ENCODE measurements at places on chromosomes 16 and 17.
A peak's percentile ranks its signal among the peaks of the same experiment; 100 is the strongest.

- no peak for DNase-seq
Measured at GRCh38 chr17:66747578-66748275, 87.2 kb upstream of the CACNG5 start.

GRCh38 chr16:63287401-63287800, 1251.2 kb upstream of the CDH8 start:
- no peak for DNase-seq

- DNase-seq: no peak
Measured at GRCh38 chr17:61478026-61478789, 26.0 kb downstream of the TBX4 start.

- no peak for DNase-seq
Measured at GRCh38 chr17:76820039-76820438, 48.2 kb upstream of the MGAT5B start.

DNA sequence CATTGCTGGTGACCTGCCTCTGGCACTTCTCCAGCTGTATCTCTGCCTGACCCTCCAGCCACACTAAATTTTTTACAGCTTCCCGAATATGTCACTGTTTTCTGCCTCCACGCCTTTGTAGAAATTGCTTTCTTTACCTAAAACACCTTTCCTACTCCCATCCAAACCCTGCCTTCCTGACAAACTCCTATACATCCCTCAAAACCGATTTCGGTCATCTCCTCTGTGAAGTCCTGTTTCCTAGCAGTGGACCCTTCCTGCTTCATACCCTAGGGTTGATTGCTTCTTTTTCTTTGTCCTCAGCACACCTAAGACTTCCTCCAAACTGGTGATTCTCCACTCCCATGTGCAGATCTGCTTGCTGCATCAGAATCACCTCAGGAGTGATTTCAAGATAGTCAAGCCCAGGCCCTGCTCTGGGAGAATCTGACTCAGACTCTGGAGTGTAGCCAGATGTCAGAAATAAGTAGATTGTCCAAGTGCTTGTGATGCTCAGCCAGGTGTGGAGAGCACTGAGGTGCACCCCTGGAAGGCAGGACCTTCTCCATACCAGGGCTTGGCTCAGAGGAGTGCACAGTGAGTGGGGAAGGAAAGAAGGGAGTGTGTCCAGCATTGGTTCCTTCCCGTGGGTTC, 184.2 kb downstream of the COPRS start:
- DNase-seq: no peak

- DNase-seq: no peak
Measured at GRCh38 chr16:87252269-87252970, 64.8 kb downstream of the C16orf95 start.

GRCh38 chr17:41528959-41529353, 848 bp upstream of the KRT19 start:
- DNase-seq: no peak

- no peak for DNase-seq
Measured at GRCh38 chr17:60352569-60352968, 39.4 kb downstream of the USP32 start.

DNA sequence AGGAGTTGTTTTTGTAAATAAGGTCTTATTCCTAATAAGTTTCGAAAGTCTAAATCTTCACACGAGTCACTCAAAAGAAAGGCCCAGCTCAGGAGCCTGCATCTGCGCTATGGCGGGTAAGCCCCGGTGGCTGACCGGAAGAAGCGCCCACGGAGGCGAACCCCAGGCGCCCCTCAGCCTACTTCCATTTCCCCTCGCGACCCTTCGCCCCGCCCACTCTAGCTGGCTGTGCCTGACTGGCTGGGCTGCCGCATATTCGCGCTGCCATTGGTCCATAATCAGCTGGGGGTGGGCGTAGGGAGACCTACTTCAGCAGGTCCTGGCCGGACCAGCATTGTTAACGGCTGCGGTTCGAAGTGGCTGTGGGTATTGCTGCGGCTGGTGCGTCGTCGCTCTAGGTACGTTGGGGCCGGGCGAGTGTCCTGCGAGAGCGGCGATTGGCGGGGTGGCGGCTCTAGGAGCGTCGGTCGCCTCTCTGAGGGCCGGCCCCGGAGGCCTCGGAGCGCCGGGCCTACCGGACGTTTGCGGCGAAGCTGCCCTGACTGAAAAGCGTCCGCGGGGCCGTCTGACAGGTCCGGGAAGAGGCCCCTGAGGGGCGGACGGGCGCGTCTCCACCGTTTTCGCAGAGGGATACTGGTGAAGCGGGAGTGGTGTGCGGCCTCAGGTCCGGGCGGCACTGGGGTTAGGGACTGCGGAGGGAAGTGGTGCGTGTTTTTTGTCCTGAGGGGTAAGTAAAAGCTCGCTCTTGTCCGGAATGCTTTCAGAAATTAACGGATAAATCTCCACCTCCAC, at the start of gene ATF7IP2:
Gene ATF7IP2 (plus strand): TSS at position 337 of the 792 bp plus-strand sequence. CDS start 44,560 bp downstream, outside the sequence.
- peak; percentile 88 for DNase-seq

- no peak for DNase-seq
Measured at GRCh38 chr17:29583324-29584248, 5.9 kb downstream of the GIT1 start.

- DNase-seq: peak; percentile 52
Measured at GRCh38 chr17:81514739-81515529, 2.3 kb upstream of the ACTG1 start.

DNA sequence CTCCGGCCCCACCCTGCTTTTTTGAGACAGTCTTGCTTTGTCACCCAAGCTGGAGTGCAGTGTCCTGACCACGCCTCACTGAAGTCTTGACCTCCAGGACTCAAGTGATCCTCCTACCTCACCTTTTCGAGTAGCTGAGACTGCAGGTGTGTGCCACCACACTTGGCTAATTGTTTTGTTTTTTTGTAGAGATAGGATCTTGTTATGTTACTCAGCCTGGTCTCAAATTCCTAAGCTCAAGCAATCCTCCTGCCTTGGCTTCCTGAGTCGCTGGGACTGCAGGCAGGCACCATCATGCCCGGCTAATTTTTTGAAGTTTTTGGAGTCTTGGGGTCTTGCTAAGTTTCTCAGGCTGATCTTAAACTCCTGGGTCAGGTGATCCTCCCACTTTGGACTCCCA, 206.7 kb downstream of the SHISA9 start:
- no peak for DNase-seq

GRCh38 chr17:29546830-29547229, 20.0 kb downstream of the ABHD15 start:
- DNase-seq: no peak

GRCh38 chr16:89711601-89712273, 9.0 kb downstream of the VPS9D1 start:
- DNase-seq: no peak

DNA sequence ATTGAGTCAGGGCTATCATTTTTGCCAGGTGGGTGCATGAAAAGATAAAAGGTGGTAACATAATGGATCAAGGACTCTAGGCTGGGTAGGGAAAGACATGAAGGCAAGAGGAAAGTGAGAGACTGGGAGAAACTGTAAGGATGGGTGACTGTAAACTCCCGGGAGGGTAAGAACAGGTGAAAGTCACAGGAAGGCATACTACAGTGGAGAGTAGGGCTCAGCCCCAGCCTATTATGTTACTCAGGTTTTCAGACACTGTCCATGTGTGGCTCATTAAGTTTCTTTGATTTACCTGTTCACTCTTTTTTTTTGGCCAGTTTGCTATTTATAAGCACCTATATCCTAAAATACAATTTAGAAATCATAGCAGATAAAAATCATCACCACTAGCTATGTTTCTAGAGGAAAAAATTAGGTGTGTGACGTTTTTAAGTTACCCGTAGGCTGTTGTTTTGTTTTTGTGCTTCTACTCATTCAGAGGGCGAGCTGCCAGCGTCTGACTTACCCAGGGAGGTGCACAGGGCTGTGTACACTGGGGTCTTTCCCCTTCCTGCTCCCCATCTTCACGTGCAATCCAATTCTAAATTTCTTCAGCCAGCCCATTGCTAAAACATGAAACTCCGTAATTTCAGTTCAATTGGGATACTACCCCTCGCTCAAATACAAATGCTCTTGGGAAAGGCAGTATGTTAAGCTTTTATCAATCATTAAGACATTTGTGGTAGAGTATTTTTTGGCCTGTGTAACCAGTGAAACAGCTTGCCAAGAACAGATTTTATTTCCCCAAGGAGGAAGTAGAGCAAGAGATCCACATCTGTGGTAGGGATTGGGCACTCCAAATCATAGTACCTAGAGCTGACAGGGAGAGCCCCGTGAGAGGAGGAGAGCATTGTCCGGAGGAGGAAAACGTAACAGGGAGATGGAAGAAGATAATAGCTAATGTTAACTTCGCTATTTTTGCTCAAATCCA, 21.7 kb upstream of the VWA3A start:
- DNase-seq: no peak

- DNase-seq: no peak
Measured at GRCh38 chr16:20768121-20768520, 4.3 kb downstream of the ACSM3 start.

- DNase-seq: no peak
Measured at GRCh38 chr17:73341350-73342049, 29.7 kb upstream of the CDC42EP4 start.

DNA sequence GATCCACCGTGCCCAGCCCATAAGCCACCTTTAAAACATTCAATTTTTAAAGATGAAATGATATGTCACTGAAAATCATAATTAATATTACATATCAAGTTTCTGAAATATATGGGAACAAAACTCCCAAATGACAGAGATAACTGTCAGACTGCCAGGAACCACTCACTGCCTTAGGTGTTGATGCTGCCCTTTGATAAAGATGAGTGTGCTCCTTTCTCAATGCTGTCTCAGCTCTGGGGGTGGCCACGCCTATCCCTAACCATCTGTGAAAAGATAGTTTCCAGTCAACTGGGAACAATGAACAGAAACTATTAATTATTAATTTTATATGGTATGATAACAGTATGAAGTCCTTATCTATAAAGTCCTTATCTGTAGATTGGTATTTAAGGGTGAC, 177.7 kb downstream of the MYO1D start:
- no peak for DNase-seq

DNA sequence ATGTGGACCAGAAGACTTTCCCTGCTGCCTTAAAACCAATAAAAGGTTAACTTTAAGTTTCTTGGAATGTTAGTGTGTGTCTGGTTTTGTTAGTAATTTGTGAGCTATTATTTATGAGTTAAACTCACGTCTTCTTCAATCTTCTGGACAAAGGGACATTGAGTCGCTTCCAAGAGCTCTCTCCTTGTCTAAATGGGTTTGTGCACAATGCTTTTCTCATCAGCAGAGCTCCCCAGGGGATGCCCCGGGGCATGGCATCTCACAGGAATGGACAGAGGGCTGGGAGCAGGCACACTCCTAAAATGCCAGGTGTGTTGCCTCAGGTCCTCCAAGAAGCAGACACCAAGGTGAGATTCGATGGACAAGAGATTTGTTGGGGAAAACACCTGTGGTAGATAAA, 90.5 kb downstream of the RGS9 start:
- no peak for DNase-seq

- no peak for DNase-seq
Measured at GRCh38 chr16:22734368-22734767, 79.6 kb upstream of the HS3ST2 start.

DNA sequence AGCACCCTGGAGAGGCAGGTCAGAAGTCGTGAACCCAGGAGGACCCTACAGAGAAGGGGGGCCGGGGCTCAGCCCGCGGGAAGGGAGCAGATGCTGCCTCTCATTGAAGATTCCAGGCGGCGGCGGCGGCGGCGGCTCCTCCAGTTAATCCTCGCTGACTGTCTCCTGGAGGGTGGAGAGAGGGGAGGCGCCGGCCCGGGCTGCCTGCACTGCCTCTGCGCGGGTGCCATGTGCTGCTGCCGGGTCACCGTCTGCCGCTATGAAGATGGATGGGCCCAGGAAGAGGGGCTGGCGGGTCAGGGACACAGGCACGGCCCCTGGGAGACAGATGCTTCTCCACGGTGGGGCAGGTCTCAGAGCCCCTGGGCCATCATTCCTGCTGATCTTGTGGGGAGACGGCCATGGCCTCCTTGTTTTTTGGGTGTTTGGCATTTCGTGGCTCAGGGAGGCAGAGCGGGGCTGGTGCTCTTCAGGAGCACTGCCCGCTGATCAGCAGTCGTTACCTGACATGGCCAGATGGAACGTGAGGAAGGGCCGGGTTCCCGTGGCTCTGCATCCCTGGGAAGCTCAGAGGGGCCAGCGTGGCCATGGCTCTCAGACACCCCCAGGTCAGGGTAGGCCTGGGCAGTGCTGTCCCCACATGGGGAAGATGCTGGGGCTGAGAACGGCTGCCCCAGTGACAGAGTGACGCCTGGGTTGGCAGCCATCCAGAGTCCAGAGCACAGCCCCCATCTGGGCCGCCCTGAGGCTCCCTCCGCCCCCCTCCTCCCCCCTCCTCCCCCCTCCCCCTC, 36.1 kb downstream of the GINS2 start:
- no peak for DNase-seq

GRCh38 chr16:57231821-57232350, 13.2 kb upstream of the ARL2BP start:
- DNase-seq: no peak

DNA sequence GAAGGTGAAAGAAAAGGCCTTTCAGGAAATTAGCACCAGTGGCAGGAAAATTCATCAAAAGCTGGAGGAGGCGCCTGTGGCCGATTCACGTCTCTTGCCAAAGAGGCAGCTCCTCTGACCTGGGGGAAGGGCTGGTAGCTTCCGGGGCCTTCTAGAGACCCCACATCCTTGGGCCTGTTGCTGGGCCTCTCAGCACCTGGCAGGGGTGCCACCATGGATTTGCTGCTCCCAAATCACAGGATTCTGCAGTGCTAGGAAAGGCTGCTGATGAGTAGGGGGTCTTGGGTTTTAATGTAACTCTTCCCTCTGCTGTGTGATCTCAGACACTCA, 11.6 kb upstream of the CBFB start:
- no peak for DNase-seq

DNA sequence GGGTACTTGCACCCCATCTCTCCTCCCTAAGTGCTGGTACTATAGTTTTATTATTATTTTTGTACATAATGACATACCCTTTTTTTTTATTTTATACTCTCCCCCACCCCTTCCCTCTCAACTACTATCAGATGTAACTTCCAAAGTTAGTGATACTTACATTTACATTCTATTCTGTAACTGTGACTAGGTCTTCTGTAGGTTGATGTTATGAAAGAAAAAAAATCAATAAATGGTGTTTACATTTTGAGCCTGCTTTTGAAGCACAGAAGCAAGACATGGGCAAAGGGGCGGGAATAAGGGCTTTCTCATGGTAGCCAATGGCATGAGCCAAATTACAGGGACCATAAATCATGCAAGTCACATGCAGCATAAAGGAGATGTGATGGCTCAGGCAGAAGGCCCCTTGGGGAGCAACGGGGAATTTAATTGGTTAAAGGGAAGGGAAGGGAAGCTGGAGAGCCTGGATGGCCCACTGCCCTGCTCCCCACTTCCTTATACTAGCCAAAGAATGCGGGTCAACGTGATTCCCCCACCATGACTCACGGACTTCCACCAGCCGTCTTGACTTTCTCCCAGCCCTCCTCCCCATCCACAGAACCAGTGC, 2.4 kb upstream of the ACSF2 start:
- no peak for DNase-seq

Data from activated T-cell treated with anti-CD3 and anti-CD28 coated beads for 24 hours (primary cell).